ENCODE measurements at places on chromosomes 13 and 19. TPM values are rescaled to one million over a fixed set of nuclear protein-coding genes. Genes with fewer than 3 reads are reported as not detected.

DNA sequence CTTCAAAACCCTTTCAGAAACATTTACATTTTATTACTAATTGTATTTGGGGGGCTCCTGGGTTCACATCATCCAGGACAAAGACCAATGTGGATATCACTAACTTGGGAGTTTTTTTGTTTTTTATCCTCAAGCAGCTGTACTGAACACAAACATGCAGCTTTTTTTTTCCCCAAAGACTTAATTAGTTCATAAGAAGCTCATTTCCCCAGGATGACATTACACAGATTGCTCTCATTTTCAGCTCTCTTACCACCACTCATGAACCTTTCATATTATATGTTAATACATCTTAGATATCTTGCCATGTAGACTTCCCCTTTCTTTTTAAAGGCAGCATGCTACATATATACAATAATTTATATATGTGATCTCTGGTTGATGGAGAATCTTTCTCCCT, 118.7 kb upstream of the MAB21L1 start:
- no peak for DNase-seq

- DNase-seq: no peak
These were observed 34.1 kb downstream of the ERCC5 start for GRCh38 chr13:102879793-102880499.

- DNase-seq: no peak
These were observed 2.4 kb downstream of the HSPBP1 start for GRCh38 chr19:55277494-55277893.

GRCh38 chr13:99992949-99993351, 11.4 kb downstream of the ZIC2 start:
- peak; percentile 1 for DNase-seq

GRCh38 chr13:25871389-25872125, 180.3 kb downstream of the SHISA2 start:
- no peak for DNase-seq

GRCh38 chr19:34363094-34363493, 1.9 kb upstream of the GPI start:
- DNase-seq: no peak

GRCh38 chr13:48647625-48648024, 6.1 kb upstream of the CYSLTR2 start:
- DNase-seq: no peak

KIR2DL3 gene
- not detected for polyA plus RNA-seq

DNM2 gene
- polyA plus RNA-seq: 140 TPM

LENG9 gene
- 1.4 TPM for polyA plus RNA-seq

CGB8 gene
- polyA plus RNA-seq: not detected

SPRED3 gene
- polyA plus RNA-seq: 1.1 TPM
